ENCODE measurements at places on chromosomes 5 and 9.

GRCh38 chr5:108801301-108801700, 53.6 kb downstream of the FER start:
- no peak for DNase-seq

DNA sequence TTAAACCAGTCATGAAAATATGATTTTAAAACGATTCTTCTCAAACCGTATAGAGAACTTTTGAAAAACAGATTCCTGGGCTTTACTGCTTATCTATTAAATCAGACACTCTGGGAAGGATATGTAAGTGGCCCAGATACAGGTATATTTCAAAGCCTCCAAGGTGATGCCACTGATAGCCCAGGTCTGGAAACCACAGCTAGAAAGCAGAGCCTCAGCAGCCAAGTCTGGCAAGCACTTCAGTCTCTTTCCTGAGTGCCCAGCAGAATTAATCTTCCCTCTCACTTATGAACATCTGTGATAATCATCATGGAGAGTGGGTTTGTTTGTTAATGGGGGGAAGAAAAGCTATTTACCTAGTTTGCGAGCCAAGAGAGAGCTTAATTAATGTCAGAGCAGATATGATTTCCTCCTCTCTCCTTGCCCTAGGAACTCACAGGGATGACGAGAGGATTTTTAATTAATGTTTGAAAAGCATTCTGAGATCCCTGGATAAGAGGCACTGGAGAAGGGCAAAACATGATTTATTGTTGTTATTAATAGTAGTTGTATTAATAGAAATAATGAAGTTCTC, 368.4 kb downstream of the TLE1 start:
- no peak for DNase-seq

- DNase-seq: no peak
These were observed 114.9 kb downstream of the PDZD2 start for GRCh38 chr5:31753700-31754357.

GRCh38 chr5:149677731-149678130, 52.4 kb upstream of the PPARGC1B start:
- DNase-seq: no peak

DNA sequence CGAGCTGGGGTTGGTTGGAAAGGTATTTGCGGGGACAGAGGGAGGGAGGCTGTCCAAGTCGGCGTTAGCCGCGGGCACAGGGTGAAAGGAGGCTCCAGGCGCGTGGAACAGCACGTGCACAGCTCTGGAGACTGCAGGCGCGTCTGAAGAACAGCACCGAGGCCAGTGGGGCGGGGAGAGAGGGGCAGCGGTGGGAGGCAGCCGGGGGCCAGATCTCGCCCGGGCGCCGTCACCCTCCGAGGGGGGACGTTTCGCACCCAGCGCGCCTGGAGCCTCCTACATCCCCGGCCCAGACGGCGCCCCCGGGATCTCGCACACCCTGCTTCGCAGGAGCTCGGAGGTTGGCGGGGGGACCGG, 79.6 kb downstream of the NTNG2 start:
- no peak for DNase-seq

DNA sequence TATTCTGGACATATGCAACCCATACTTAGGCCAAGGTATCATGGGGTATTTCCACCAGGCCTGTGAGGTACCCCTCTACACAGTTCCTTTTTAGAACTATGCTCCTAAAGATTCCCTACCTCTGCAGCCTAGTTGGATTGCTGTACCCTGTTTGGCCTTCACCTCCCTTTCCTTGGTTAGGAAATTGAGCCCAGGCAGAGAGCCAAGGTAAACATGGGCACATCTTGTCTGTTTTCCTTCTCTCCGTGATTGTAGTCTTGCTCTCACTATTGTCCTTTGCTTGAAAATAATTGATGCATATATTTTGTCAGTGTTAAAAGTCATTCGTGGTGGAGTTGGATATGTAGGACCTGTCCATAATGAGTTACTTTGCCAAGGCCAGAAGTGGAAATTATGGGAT, 26.7 kb downstream of the BDP1 start:
- peak; percentile 25 for DNase-seq
